NCI-H2081 (cell line): ENCODE measurements at places on chromosomes 5 and 9.

GRCh38 chr5:180102636-180103035 lies 31.1 kb upstream of the RNF130 start:
- DNase-seq, result no peak

- DNase-seq, result no peak
Observed at GRCh38 chr5:145470396-145470979, 364.7 kb downstream of the PRELID2 start.

- no peak for DNase-seq
Observed at GRCh38 chr9:21904371-21904770, 89.8 kb downstream of the CDKN2A start.

DNA sequence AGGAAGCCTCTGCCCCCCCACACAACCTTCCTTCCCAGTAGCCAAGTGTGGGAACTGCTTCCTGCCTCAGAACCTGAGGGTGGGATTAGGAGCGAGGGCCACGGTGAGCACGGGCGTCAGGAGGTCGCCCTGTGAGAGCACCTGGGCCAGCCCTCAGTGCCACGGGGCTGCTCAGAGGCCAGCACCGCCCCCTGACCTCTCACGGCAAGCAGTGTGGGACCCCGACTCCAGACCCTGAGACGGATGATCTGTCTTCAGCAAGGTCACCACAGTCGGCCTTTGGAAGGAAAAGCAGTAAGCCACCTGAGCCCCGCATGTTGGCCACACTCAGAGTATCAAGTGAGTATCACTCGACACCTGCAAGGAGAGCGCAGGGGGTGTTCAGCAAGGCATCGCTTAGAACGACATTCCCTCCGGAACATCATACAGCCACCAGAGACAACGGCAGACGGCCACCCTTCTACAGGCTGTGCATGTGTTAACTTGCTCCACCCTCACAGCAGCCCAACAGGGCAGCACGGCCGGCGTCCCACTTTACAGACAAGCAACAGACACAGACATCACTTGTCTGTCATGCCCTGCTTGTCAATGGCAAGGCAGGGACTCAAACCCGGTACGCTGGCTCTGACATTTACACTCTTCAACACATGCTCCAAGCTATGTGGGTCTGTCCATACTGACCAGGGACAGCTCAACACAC lies 50.2 kb downstream of the IPPK start:
- no peak for DNase-seq

- no peak for DNase-seq
Observed at GRCh38 chr5:56360816-56361215, 127.7 kb upstream of the ANKRD55 start.

DNA sequence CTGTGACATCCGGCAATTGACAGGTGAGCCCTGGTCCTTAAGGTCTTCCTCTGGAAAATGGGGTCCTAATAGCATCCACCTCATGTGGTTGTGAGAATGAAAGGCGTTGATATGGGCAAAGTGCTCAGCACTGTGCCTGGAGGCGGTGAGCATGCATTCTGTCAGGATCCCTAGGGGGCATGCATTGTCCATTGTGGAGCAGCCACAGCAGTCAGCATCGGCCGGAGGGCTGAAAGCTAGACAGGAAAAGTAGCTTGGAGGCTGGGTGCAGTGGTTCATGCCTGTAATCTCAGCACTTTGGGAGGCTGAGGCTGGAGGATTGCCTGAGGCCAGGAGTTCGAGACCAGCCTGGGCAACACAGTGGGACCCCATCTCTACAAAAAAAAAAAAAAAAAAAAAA lies 122.2 kb downstream of the LHX2 start:
- peak; percentile 17 for DNase-seq

DNA sequence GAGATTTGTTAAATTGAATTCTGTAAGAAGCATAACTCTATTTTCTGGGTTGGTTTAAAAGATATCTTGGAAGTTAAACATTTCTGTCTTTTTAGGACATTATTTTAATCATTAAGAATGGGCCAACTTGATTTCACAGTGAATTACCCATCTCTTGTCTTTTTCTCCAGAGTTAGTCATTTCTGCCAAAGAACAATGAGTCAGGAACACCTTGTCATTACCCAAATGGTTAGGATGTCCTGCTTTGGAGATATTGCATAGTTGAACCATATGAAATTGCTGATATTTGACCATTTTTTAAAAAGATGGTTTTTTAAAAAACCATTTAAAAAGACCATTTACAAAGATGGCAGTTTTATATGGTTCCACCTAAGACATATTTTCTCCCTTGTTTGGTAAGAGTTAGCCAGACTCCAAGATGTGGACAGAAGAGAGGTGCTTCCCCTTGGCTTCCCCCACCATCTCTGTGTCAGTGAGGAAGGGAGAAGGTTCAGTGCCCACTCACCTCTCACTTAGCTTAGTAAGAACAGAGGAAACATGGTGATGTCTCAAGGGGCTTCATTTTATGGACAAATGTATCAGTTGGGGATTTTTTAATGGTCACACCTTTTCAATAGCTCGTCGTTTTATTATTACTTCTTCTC lies 103.0 kb downstream of the PCSK1 start:
- DNase-seq, result no peak

- DNase-seq, result no peak
Observed at GRCh38 chr5:173883347-173883924, 4.7 kb upstream of the CPEB4 start.
